ENCODE measurements at places on chromosomes 7 and 10.

DNA sequence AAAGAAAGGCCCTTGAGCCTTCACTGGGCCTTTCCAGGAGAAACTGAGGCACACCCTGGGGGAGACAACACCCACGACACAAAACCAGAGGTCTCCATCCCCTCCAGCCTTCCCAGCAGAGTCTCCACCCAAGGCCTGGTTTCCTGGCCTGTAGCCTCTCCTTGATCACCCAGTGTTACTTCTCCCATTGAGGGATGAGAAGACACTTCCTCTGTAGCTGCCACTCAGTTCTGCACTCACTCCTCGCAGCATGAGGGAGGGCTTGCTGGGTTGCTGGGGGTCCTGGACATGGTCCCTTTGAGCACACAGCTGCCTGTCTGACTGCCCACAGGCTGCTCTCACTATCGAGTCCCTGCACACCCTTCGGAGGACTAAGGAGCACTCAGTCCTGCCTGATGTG, 438.1 kb upstream of the FOXK1 start:
- no peak for DNase-seq

DNA sequence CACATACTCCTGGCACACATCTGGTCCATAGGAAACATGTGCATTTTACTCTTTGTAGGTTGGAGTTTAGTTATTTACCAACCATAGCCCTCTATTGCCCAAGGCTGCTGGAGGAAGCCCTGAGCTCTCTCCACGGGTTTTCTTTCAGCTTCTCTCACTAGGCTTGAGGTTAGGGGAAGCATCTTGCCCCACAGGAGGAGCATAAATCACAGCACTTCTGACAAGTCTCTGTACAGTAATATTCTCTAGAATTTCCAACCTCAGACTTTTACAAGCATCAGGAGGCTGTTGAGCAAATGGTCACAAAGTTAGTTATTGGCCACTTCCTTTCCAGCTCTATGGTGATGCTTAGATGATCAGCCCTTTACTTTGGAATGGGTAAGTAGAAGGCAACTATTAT, 122.9 kb upstream of the GLI3 start:
- no peak for DNase-seq

DNA sequence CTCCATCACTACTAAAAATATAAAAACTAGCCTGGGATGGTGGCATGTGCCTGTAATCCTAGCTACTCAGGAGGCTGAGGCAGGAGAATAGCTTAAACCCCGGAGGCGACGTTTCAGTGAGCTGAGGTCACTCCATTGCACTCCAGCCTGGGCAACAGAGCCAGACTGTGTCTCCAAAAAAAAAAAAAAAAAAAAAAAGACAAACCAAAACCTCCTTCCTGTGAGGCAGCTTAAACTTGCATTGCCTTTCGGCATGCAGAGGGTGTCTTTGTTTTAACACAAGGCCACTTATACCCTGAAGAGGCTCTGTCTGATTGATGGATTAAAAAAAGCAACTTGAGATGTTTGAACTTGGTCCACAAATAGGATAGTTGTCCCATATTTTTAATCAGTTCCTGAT, 128.4 kb upstream of the RSU1 start:
- DNase-seq: no peak

- no peak for DNase-seq
Measured at GRCh38 chr7:78716876-78717275, 736.6 kb downstream of the MAGI2 start.

DNA sequence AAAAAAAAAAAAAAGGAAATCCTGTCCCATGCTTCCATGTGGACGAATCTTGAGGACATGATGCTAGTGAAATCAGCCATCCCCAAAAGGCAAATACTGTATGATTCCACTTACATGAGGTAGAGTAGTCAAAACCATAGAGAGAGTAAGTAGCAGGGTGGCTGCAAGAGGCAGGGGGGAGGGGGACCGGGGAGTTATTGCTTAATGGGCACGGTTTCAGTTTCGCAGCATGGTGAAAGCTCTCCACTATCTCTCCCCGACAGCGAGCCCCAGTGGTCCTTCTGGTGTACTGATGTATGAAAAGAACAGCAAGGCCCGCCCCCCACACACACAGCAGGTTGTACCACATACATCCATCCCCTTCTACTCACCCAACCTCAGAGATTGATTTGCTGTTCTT, 32.8 kb downstream of the NOD1 start:
- peak; percentile 78 for DNase-seq

- no peak for DNase-seq
Measured at GRCh38 chr10:131563411-131563810, 251.9 kb upstream of the TCERG1L start.

GRCh38 chr10:97058521-97058920, 127.2 kb downstream of the SLIT1 start:
- no peak for DNase-seq

DNA sequence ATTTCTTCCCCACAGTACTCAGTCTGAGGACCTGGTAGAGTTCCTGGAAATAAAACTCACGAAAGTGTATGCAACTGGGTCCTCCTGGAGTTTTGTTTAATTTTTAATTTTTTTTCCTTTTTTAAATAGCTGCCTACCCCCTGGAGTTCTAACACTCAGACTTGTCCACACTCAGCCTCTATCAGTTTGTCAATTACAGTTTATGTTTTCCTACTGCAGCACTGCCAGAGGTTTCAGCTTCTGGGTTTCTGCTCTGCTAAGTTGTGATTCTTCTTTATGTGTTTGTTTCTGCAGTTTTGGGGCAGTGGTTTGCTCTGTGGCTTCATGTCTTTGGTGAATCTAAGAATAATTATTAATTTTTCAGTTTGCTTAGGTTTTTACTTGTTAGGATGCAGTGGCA, 59.2 kb downstream of the TBC1D12 start:
- DNase-seq: no peak

All from natural killer cell (primary cell).